ENCODE measurements at places on chromosomes 12 and 14.

DNA sequence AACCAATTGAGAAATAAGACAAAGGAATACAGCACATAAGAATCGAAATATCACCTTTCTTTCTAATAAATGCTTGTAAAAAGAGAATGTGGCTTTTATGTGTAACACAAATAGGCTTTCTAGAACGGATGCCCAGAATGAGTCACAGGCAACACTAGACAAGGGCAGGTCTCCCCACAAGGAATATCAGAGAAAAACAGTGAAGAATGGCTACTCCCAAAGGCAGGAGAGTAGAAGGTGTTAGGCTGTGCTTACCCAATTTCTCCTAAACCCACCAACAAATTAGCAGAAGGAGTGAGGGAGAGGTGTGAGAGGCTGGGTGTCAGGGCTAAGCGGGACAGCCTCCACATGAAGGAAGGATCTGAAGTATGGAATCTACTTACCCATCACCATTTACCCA, 55.2 kb downstream of the GALNT4 start:
- no peak for DNase-seq

GRCh38 chr12:1213205-1213604, 222.2 kb downstream of the ERC1 start:
- no peak for DNase-seq

DNA sequence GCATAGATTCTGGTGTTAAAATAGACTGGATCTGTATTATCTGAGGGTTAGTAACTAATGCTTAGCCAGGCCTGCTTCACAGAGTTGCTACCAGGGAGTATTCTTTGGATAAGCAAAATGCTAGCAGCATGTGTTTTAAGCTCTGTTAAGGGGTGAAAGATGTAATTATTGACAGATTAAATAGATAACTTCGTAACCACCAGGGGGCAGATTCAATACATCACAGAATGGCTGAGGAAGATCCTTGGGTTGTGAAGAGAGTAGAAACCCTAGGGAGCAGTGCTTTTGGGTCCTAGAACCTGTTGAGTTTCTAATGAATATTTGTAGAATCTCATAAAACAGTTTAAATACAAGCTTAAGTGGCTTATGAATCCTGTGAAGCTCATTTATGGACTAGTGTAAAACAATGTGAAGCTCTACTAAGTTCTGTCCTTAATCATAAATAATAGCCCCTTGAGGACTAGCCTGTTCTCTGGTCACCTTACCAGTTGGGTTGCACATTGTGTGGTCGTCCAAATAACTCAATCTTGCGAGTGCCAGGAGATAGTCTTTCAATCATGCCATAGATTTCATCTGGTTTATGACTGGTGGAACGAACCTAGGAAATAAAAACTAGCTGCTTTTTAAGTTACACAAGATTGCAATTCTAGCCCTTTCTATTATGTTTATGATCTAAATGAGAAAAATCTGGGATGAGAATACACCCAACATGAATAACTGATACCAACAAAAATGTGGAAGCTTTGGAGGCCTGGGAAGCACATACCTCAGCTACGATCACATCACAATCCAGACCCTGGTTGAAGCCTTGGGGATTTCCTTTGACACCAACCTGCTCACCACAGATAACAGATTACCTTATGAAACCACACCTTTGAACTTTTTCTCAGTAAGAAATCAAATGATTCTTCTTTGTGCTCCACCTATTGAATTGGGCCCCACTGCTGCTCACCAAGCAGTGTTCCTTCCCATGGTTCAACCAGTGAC, 12.3 kb downstream of the METTL3 start:
- peak; percentile 79 for DNase-seq

GRCh38 chr12:31018790-31019505, 54.7 kb upstream of the DDX11 start:
- DNase-seq: no peak

DNA sequence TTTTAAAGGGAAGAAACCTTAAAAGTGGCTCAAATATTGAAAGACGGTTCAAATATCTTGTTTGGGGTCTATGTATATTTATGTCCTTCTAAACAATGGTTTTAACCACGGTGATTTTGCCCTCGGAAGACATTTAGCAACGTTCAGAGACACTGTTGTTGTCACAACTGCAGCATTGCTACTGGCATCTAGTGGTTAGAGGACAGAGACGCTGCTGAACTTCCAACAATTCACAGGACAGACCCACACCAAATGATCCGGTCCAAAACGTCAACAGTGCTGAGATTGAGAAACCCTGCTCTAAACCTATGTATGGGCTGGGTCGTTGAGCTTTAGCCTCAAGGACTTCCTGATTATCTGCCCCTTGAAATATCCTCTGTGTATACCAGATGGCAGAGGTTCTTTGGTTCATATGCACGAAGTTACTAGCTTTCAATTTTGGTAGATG, 1.7 kb downstream of the ANGEL1 start:
- peak; percentile 34 for DNase-seq

DNA sequence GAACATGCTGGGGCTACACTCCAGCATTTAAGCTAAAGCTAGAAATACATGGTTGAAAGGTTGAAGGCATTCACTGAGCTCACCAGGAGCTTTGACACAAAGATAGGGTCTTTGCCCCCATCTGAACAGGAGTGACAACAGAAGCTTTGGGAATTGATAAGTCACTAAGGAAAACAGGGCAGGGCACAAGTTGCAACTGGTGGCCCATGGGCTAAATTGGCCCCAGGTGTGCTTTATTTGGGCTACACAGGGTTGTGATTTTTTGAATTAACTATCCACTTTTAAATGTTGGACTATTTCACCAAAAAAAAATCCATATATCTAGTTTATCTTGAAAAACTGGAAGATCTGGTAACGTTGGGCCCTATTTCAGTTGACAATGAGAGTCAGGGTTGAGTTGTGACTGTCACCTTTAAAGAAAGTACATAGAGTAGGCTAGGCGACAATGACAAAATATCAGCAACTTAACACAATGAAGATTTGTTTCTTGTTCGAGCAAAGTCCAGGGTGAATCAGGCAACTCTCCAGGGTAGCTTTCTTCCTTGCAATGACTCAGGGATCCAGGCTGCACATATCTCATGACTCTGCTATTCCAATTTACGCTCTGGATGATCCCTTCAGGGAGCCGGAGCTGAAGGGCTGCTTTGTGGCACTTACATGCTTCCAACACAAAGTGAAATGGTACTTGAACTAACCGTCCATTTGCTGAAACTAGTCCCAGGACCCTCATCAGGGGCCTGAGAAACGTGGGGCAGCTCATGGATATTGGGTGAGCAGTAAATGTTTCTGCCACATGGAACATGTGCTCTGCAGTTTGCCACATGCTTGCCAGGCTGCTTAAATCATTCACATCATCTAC, 13.3 kb upstream of the EIF4B start:
- DNase-seq: no peak

DNA sequence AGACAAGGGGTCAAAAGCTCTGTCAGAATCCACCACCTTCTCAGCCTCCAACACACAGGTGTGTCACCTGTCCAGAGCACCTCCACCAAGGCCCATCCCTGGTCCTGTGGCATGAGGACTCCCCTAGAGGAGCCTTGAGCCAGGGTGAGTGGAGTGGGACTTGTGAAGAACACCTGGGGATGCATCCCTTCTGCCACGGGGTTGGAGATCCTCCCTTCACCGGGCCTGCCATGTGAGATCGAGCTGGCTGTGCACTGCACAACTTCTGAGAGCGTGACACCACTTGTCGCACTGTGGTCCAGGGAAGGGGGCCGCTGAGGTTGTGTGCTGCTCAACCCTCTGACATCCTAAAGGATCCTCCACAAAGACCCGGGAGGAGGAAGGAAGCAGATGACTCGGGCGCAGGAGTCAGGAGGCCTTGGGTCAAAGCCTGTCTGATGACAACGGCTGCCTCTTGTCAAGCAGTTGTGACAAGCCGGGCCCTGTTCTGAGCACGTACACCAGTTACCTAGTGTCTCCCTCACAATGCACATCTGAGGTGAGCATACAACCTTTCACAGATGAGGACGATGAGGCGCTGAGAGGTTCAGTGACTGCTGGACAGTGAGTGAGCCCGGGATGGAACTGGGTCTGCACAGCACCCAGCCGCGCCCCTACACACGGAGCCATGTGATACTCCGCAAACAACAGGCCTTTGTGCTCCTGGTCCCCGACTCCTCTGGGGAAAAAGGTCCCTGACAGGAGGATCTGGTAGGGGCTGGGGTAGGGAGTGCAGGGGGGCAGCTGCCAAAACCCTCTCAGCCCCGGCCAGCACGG, 35.6 kb downstream of the CHGA start:
- DNase-seq: no peak

DNA sequence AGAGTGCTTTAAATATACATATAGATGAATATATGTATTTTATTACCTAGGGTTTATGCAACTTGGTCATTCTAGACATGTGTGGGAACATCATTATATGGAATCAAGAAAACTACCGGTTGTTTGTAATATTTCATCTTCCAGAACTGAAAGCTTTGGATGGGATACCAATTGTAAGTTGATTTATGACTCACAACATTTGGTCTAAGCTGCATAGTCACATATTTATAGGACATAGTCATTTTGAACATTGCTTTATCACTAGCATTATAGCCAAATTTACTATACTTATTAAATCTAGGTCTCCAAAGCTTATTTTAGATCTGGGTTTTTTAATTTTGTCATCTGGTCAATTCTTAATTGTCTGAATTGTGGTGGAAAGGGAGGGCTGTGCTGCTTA, 83.7 kb upstream of the PCNX4 start:
- DNase-seq: no peak

- DNase-seq: no peak
Measured at GRCh38 chr14:43687921-43688320, 819.2 kb downstream of the FSCB start.

DNA sequence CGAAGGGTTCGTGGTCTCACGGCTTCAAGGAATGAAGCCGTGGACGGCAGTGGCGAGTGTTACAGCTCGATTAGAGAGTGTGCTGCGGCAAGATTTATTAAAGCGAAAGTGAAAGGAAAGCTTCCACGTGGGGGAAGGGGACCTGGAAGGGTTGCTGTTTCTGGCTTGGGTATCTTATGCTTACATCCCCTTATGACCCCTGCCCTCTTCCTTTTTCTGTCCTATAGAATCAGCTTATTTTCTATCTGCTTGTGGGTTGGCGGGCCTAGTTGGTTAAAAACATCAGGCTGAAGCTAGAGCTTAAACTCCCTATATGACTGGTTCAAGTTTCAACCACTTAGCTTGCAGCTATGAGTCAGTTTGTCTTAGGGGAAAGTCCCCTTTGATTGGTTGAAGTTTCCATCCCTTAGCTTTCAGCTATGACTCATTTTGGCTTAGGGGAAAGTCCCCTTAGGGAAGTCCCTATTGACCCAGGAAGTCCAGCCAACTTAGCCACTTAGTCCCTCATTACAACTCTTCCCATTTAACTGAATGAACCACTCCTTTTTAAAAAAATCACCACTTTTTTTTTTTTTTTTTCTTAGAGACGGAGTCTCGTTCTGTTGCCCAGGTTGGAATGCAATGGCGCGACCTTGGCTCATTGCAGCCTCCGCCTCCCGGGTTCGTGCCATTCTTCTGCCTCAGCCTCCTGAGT, 1494.7 kb upstream of the TMEM132C start:
- no peak for DNase-seq

All from NCI-H82 (cell line).